Esophagus muscularis mucosa (tissue), 4 donors: ENCODE measurements at places on chromosomes 5 and 9. TPM values are rescaled to one million over a fixed set of nuclear protein-coding genes. Genes with fewer than 3 reads are reported as not detected.

PCDHA8 gene
- not detected for total RNA-seq

SLC6A7 gene
- not detected for total RNA-seq

ACTBL2 gene
- total RNA-seq: not detected

DNA sequence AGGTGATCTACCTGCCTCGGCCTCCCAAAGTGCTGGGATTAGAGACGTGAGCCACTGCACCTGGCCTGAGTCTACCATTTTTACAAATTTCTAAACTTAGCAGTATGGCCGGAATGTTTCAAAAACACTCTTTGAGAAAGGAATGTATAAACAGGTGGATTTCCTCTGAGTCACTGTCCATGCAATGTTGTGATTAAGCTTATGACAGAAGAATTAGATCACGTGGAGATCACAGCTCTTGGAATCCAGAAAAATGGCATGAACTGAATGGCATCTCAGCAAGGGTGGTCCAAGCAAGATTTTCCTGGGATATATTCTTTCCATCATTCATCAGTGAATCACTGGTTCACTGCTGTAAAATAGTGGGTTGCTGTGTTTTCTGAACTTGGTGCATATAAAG lies 865.0 kb downstream of the PTPRD start:
- no peak overlapping the region for H3K4me3 ChIP-seq
- peak overlapping the region; percentile 24 for H3K27ac ChIP-seq
- H3K4me1 ChIP-seq: no peaks in the 10 kb centered on the region
- no peak for DNase-seq

MEF2C gene
- total RNA-seq: 25.7 TPM

EPB41L4A gene
- 20.3 TPM for total RNA-seq

RASGRF2 gene
- total RNA-seq: 4.2 TPM

- peaks cover 77% of the 10 kb centered on the region for H3K36me3 ChIP-seq
- H3K4me1 ChIP-seq: peaks cover 5% of the 10 kb centered on the region
- H3K27me3 ChIP-seq: no peaks in the 10 kb centered on the region
Measured at GRCh38 chr5:71529682-71530081, 57.5 kb upstream of the MCCC2 start.

C5orf15 gene
- 26.1 TPM for total RNA-seq

GRCh38 chr5:60457233-60457632 lies 242.7 kb downstream of the DEPDC1B start:
- H3K27ac ChIP-seq: no peak overlapping the region
- no peak overlapping the region for H3K4me3 ChIP-seq
- H3K27me3 ChIP-seq: no peaks in the 10 kb centered on the region
- H3K36me3 ChIP-seq: no peaks in the 10 kb centered on the region
- DNase-seq: no peak
- no peaks in the 10 kb centered on the region for H3K4me1 ChIP-seq

DNA sequence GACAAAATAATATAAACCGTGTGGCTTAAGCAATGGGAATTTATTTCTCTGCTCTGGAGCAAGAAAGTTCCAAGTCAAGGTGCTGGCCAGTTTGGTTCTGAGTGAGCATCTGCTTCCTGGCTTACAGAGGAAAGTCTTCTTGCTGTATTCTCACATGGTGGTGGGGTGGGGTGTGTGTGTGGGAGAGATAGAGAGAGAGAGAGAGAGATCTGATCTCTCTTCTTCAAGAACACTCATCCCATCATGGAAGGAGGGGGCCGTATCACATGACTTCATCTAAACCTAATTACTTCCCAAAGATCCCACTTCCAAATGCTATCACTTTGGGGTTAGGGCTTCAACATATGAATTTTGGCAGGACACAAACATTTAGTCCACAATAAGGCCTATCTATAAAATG lies 91.2 kb downstream of the PRR16 start:
- H3K36me3 ChIP-seq: no peaks in the 10 kb centered on the region
- no peak overlapping the region for H3K4me3 ChIP-seq
- DNase-seq: no peak
- H3K4me1 ChIP-seq: no peaks in the 10 kb centered on the region

DNA sequence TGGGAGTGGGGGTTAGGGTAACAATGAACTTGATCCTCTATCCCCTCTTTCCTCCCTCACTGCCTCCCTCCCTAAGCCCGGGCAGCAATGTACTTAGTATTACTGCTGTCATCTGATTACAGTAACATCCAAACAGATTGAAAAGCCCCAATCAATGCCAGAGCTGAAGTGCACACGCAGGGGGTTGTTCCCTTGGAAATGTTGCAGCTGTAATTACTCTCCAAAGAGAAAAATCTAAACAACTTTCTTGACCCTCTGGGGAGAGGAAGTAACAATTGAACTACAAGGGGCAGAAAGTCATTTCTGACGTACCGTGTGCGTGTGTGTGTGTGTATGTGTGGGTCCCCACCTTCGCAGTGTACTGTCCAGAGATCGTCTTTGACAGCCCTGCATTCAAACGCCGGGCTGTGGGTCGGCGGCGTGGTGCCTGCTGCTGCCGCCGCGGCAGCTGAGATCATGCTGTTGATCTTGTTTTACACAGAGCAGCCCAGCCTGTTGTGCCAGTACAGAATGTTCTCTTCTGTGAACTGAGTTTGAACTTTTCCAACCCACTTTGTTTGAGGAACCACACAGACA lies 66.0 kb upstream of the KLF9 start:
- H3K27me3 ChIP-seq: no peaks in the 10 kb centered on the region
- peak; percentile 98 for DNase-seq
- H3K27ac ChIP-seq: peak overlapping the region; percentile 96

GRCh38 chr5:5350101-5350500 lies 72.4 kb upstream of the ICE1 start:
- no peak overlapping the region for H3K4me3 ChIP-seq
- no peak for DNase-seq

DNA sequence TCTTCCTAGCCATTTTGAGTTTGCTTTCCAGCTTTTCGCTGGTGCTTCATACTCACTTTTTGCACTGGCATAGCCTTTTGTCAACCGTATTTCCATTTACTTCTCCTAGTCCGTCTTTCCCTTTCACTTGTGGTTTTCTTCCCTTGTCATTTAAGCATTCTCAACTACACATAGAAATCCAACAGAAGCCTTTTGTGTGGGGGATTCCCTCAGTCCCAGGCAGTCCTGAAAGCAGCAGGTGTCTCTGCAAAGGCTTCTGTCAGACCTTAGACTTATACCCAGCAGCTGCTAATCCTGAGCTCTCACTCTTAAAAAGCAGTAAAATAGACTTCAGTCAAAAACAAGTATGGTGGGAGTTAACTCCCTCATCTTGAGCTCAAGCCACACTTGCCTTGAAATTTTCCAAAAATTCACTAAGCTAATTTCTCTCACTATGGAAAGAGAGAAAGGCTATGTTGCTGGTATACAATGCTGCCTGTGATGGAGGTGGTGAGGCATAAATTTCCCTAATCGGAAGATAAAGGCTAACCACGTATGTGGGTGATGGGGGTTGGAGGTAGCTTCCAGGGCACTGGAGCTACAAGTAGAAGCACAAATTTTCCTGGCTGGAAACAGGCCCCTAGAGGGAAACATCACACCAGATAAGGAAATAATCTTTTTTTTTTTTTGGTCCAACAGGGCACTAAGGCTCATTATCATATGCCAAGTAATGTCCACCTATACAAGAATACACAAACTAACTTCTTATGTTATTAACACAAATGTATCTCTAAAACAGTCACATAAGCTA lies 34.8 kb upstream of the IFNK start:
- H3K4me1 ChIP-seq: peaks cover 10% of the 10 kb centered on the region
- H3K27ac ChIP-seq: no peak overlapping the region
- H3K27me3 ChIP-seq: no peaks in the 10 kb centered on the region
- DNase-seq: no peak
- no peak overlapping the region for H3K4me3 ChIP-seq

SPINK5 gene
- 0.45 TPM for total RNA-seq

DNA sequence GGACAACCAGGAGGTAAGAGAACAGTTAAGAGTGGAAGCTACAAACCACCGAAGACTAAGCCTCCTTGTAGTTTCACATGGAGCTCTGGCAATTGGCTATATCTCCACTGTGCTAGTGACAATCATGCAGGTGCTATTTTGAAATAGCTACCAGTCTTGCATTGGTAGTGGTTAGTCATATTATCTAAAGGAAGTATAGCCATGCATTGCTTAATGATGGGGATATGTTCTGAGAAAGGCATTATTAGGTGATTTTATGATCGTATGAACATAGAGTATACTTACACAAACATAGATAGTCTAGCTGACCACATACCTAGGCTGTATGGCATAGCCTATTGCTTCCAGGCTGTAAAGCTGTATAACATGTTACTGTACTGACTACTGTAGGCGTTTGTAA lies 28.4 kb downstream of the HSDL2 start:
- no peak overlapping the region for H3K27ac ChIP-seq
- H3K4me3 ChIP-seq: no peak overlapping the region
- no peak for DNase-seq
- H3K36me3 ChIP-seq: peaks cover 23% of the 10 kb centered on the region
- H3K4me1 ChIP-seq: peaks cover 18% of the 10 kb centered on the region

DNA sequence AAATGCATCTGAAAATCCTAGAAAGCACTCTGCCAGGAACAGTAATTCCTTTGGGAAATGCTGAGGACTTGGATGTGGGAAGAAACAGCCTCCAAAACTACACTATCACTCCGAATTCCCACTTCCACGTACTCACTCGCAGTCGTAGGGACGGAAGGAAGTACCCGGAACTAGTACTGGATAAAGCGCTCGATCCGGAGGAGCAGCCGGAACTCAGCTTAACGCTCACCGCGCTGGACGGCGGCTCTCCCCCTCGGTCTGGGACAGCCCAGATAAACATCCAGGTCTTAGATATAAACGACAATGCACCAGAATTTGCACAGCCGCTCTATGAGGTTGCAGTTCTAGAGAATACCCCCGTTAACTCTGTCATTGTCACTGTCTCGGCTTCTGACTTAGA lies 786 bp downstream of the PCDHB3 start:
- no peaks in the 10 kb centered on the region for H3K4me1 ChIP-seq
- H3K27ac ChIP-seq: no peak overlapping the region
- peak overlapping the region; percentile 7 for H3K4me3 ChIP-seq
- H3K36me3 ChIP-seq: no peaks in the 10 kb centered on the region
- no peak for DNase-seq

DNA sequence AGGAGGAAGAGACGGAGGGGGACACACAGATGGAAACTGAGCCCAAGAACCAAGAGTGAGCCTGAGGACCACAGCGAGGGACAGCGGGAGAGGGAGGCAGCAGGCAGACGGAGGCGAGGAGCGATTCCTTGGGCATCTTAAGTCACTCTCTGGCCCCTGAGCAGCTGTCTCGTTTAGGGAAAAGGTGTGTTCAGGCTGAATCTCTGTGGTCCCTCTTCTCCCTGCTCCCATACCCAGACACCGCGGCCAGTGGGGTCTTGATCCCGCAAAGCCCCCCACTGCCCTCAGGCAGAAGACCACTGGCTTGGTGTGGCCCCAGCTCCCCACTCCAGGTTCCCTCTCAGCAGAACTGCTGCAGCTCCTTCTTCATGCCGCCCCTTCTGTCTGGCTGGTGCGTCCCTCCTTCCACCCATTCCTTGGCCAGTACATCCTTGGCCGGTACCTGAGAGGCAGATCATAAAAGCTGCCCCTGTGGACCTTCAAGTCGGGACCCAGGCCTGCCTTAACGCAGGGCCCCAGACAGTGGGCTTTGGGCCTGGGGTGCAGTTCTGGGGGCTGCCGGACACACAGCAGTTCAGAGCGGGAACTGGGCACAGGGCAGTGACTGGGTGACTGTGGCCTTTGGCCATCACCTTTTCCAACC lies 5.8 kb upstream of the RALGDS start:
- no peaks in the 10 kb centered on the region for H3K36me3 ChIP-seq
- H3K4me1 ChIP-seq: peaks cover 66% of the 10 kb centered on the region
- no peak for DNase-seq
- H3K27me3 ChIP-seq: no peaks in the 10 kb centered on the region
- peak overlapping the region; percentile 54 for H3K27ac ChIP-seq
